ENCODE measurements at places on chromosomes 2 and 18.

DNA sequence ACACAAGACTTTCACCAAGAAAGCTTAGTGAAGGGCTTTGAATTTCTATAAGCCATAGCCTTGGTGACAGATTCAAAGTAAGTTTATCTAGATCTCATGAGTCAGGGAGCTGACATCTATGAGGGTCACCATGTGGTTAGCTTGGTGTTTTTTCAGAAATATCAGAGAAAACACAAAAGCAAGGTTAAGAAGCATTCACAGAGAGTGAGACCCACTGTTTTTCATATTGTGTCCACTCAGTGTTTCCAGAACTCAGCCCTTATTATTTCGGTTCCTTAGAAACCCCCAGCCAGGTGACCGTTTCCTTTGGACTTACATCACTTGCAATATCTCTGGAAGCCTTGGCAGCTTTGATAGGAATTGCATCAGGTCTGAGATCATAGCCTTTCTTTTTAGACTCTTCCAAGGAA is 76.6 kb downstream of the NEB start:
- DNase-seq = peak; percentile 5

- no peak for DNase-seq
Observed at GRCh38 chr18:253121-253520, 14.7 kb downstream of the THOC1 start.

GRCh38 chr18:63073481-63073880 is 246.1 kb downstream of the BCL2 start:
- DNase-seq = no peak

GRCh38 chr2:133953524-133953923 is 300.3 kb upstream of the MGAT5 start:
- DNase-seq = no peak

- DNase-seq = no peak
Observed at GRCh38 chr2:101267671-101268656, 15.3 kb downstream of the CNOT11 start.

GRCh38 chr2:173347305-173348168 is 7.1 kb upstream of the CDCA7 start:
- DNase-seq = no peak

GRCh38 chr2:74001121-74001520 is 16.4 kb downstream of the TET3 start:
- DNase-seq = no peak

DNA sequence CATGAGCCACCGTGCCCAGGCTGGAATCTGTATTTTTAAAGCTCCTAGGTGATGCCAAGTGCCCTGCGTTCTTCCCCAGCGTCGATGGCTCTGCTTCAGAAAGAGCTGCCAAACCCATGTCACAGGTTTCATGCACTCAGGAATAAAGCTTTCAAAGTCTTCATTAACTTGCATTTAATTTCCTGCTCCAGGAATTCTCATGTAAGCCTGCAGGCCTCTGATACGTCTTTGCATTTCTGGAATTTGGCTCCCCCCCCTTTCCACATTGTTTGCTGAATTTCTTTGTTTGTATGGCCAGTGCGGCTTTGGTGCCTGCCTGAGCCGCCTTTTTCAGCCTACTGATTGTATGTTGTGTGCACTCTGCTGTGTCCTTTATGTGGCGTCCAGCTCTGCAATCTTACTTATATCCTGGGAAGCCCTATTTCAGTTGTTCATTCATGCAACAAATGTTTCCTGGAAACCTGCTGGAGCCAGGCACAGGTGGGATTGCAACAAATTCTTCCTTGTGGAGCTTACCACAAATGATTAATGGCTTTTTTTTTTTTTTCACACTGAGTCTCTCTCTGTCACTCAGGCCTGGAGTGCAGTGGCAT is 17.9 kb upstream of the OTOF start:
- DNase-seq = no peak

- DNase-seq = no peak
Observed at GRCh38 chr18:3924455-3924854, 474.5 kb downstream of the TGIF1 start.

DNA sequence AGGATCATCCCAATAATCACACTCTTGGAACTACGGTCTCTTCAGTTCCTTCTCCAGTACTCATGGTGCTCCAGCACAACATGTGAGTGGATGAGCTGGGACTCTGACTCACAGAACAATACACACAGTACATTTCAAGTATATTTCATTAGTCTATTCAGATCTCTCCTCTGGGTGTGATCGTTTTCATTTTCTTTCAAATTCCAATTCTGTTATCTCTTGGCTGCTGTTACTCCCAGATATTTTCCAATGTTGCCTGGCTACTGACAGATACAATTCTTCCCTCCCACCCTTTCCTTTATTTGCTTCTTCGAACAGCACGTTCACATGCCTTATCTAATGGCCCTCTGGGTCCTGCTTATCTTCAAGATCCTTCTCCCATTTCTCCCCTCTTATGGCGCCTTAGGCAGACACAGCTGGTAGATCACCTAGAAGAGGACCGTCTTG is 216.0 kb downstream of the ACKR3 start:
- DNase-seq = no peak

DNA sequence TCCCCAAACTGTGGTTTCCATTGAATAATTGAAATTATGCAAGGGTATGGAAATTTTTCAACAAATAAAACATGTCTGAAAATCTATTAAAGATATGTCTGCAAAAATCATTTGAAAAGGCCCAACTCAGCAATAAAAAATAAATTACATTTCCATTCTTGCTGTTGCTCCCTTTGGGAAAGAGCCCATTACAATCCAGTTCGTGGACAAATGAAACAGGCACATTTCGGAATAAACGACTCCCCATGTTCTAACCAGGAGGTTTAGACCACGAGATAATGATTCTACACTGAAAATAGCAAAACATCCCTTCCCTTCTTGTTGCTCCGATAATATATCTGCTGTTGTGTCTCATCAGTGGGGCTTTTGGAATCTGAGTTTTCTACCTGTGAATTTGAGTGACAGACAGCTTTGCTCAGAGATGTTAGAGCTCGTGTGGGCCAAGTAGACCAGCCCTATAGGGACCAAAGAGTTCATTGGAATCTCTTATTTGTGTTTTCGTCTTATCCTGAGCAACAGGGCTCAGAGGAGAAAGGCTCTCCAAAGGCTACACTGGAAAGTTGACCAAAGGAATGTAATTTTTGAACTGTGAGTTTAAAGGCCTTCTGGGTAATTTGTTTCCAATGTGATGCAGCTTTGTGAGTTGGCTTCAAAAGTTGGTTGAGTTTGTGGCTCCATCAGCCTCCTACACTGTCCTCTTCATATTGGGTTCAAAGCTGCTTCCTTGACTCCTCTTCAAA is 119.5 kb downstream of the ACTR3 start:
- DNase-seq = no peak

DNA sequence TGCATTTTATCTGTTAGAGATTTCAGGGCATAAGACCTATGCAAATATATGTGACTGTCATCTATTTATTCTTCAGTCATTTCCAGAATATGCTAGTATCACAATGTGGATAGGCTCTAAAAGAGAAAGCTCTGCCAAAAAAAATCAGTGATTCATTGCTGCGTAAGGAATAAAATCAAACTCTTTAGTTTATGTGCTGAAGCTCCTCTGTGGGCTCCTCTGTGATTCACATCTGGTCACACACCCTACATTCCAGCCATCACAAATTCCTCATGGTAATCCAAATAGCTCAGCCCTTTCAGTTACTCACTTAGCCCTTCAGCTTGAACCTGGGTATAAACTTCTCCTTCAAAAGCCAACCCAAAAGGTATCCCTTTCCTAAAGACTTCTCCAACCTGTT is 21.4 kb downstream of the DLGAP1 start:
- peak; percentile 59 for DNase-seq

DNA sequence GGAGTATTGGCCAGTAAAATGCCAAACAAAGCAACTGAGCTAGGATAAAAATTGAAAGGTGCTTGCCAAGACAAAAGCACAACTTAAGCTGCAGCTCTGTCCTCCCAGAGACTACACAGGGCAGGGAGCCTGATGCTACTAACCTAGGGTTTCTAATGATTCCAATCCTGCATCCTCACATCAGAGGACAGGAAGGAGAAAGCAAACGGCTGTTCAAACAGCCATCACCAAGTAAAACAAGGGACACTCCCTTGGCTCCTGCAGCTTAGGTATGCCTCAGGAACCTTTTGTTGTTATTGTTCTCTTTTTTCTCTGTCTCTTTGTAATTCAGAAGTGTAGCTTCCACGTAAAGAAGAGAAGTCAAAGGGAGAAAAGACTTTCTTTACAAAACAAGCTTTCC is 99.5 kb downstream of the TCF4 start:
- DNase-seq = no peak

DNA sequence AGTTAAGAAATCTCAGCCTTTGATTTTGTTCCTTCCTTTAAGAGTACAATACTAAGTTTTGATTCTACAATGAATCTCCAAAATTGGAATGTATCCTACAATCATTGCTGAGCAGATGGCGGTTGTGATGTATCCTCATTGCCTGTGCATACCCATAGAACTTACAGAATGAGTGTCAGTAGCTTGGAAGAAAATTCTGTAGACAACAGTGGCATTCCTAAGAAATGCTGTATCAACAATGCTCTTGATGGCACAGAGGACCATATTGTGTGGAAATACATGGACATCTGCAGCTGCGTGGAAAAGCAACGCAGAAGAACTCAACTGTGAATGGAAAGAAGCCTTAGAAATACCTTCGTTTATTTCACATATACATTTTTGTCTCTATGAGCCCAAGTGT is 30.2 kb downstream of the GAREM1 start:
- DNase-seq = no peak

DNA sequence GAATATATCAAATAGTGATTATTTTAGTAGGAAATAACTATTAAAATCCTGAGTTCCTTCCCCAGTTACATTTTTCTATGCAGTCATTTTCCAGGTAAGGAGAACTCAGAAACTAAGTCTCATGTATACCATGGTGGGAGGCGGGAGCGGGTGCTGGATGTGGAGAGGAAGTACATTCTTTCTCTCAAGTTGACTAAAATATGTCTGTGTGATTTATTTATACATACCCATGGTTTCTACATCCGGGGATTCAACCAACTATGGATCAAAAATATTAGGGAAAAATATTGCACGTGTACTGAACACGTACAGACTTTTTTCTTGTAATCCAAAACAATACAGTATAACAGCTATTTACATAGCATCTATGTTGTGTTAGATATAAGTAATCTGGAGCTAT is 6.8 kb downstream of the ZCCHC2 start:
- DNase-seq = peak; percentile 5

DNA sequence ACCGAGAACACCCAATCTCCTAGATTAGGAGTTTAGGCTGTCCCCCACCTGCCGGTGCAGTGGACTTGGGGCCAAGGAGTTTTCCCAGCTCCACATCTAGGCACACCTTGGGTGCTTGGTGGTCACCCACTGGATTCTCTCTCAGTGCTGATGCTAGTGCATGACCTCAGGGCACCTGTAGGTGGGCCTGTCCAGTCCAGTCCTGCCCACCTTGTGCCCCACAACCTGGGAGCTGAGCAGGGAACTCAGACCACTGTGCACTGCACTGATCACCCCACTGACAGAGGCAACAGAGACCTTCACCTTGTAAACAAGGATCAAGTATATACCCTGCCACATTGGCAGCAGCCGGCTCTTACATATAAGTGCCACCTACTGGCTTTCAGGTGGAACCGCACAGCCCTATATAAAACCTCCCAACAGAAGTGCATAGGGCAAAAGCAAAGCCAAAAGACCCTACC is 12.7 kb upstream of the CDH19 start:
- DNase-seq = peak; percentile 10

DNA sequence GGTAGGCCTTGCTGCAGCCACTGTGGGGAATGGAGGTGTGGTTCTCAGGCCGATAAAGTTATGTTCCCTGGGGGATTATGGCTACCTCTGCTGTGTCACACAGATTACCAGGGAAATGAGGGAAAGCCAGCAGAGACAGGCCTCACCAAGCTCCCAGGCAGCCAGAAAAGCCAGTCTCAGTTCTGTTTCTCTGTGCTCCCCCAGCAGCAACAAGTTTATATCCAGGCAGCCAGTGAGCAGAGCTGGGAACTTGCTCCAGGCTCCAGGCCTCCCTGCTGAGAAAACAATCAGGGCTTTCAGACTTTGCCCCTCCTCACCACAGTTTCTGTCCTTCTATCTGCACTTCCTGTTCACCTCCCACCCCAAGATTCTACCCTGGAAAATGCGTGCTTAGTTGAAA is 596.6 kb upstream of the GYPC start:
- DNase-seq = no peak

GRCh38 chr2:176280867-176281658 is 11.8 kb downstream of the MTX2 start:
- DNase-seq = peak; percentile 80

DNA sequence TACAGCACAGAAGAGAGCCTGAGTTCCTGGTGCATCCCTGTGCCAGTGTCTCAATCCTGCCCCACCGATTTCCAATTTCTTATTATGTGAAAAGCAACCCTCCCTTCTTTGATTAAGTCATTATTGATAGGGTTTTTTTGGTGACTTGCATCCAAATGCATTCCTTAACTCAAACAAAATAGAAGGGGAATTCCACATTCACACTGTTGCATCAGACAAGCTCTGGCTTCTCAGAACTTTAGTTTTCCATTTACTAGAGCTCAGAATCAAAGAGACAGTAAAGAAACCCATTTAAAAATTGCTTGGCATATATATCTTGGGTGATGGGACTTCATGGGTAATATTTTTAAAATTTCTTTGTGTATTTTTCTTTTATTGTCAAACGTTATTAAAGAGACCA is 13.8 kb upstream of the TMEM200C start:
- peak; percentile 23 for DNase-seq

- DNase-seq = no peak
Observed at GRCh38 chr18:42614619-42615293, 500.7 kb downstream of the RIT2 start.

DNA sequence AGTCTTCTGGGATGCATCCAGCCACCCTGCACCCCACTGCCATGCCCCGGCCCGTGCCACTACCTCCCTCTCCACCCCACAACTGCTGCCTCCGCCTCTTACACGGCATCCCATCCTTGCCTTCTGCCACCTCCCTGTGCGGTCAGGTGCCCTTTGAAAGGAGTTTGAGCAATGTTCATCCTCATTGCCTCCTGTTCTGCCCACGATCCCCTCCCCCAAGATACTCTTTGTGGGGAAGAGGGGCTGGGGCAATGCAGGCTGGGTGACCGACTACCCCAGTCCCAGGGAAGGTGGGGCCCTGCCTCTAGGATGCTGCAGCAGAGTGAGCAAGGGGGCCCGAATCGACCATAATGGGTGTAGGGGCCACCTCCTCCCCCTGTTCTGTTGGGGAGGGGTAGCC is 8.4 kb downstream of the MFSD2B start:
- DNase-seq = no peak
